CD4-positive, alpha-beta memory T cell (primary cell): ENCODE measurements at places on chromosomes 3 and 15.
A peak's percentile ranks its signal among the peaks of the same experiment; 100 is the strongest.

DNA sequence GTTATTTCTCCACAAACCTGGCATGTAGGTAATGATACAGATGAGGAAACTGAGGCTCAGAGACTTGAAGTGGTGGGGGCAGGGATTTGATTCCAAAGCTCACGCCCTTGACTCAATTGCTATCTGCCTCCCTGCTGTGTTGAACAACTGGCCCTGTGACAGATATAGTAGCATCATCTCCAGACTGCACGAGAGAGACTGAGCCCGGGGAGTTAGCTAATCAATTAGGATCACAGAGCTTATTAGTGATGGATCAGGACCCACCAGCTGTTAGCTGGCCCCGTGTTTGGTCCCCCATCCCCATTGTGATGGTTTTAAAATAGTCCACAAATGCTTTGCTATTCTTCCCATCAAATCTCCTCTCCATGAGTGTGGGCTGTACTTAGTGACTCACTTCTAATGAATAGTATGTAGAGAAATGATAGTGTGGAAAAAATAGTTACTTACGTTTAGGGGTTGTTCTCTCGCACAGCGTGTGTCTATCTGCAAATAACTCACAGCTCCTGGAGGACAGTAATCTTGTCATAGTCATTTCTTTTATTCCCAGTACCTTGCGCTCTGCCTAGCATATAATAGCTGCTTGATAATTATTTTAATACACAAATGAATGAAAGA is 74.4 kb upstream of the KLF13 start:
- no peak for DNase-seq

DNA sequence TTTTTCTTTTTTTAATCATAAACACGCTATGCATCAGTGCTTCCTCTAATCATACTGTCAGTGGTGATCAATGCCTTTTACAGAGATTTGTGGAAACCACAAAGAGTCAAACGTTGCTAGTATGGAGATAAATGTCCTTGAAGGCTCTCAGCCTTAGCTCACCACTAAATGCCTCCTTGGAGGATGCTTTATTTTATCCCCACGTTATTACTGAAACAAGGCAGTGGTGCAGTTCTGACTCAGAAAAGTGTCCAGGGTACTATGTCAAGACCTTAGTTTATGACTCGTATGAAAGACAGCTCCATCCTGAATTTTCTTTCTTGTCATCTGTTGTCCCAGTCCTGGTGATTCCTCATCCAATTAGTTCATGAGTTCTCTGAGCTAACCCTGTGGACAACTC is 1146.7 kb downstream of the IGSF11 start:
- no peak for DNase-seq

DNA sequence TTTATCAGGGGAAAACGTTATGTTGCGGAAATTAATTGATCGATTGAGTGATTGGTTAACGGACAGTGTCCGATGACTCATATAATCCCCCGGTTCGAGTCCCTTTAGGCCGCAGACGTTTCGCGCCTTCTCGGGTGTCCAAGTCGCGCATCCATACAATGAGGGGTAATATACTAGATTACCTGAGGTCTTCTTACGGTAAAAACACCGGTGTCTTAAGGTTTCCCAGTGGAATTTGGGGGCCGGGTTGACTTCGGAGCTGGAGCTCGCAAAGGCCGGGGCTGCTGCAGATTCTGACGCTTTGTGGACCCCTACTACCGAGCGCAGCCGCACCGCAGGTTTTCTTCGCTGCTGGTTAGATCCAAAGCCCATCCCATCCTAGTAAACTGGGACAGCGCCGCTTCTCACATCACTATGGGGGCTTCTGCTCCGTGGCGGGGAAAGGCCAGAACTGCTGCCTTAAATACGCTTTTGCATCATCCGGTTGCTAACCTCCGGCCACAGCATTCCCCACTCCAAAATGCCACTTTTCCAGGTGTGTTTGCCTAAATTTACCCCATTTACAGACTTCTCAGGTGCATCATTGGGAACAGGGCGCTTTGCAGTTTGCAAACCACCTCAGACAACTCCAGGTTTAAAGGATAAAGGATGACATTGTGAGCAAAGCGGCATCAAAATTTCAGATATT is 858 bp upstream of the SACM1L start:
- peak; percentile 13 for DNase-seq

GRCh38 chr3:51953445-51953844 is 1.7 kb upstream of the GPR62 start:
- no peak for DNase-seq

DNA sequence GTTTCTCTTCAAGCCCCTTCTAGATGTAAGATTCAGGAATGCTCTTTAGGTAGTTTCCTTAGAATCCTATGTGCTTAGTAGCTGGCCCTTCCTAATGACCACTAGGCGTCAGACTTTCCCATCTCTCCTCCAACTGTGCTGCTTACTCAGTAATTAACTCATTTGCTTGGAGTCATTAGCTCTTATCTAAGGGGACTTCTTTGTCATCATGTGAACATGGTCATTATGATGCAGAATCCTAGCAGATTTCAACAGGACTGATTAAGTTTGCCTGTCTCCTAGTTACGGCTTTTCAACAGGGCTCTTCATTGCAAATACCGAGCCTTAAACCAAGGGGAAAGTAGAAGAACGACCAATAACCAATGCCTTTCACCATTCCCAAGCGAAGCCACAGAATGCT is 46.4 kb downstream of the GJD2 start:
- DNase-seq: no peak

DNA sequence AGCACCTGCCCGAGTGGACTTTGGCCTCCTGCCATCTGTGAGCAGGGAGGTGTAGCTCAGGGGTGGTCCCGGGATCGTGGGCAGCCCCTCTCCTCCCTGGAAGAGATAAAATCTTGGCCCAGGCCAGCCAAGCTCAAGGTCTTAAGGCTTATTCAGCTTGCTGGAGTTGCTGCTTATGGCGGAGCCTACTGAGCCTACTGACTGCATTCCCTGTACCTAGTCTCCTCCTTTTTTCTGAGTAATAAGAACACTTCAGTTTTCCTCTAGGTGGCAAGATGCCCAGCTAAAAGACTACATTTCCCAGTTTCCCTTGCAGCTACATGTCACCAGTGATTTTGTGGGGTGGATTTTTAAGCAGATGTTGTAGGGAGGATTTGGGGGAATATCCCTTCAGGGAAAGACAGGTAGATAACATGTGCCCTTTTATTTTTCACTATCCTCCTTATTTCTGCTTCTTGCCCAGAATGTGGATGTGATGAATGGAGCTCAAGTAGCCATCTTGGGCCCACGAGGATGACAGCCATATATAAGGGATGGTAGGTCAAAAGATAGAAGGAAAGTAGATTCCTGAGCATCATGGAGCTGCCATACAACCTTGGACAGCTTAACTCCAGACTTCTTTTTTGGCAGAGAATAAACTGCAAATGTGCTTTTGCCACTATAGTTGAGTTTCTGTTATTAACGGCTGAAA is 41.4 kb upstream of the INSYN1 start:
- no peak for DNase-seq

DNA sequence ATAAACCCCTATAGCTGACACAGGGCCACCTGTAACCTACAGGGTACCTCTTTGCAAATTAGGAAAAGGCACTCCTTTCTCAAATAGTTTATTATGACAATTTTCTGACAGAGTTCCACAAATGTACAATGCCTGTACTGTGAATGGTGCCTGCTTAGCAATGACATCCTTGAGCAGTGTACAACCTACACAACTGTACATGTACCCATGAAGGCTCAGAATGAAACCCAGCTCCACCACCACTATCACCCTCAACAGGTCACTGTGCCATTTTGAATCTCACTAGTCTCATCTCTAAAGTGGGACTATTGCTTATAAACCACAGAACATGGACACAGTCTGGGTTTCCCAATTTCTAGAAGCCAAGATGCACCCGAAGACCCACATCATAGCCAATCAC is 7.0 kb downstream of the MFGE8 start:
- no peak for DNase-seq

- no peak for DNase-seq
Observed at GRCh38 chr3:58749948-58750347, 83.4 kb upstream of the FAM3D start.

DNA sequence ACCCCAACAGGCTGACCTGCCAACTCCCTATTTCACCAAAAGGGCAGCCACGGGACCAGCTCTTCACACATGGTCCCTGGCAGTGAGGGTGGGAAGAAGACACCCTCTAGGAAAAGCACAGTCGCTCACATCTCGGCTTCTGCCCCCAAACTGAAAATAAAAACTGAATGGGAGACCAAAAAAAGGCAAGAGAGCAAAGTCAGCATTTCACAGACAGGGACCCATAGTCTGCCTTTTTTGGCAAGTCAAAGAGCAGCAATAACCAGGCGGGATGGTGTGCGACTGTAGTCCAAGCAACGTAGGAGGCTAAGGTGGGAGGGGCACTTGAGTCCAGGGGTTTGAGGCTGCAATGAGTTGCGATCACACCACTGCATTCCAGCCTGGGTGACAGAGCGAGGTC is 154.1 kb downstream of the ADAMTS17 start:
- DNase-seq: no peak

GRCh38 chr3:115899535-115899934 is 276.2 kb downstream of the GAP43 start:
- no peak for DNase-seq

DNA sequence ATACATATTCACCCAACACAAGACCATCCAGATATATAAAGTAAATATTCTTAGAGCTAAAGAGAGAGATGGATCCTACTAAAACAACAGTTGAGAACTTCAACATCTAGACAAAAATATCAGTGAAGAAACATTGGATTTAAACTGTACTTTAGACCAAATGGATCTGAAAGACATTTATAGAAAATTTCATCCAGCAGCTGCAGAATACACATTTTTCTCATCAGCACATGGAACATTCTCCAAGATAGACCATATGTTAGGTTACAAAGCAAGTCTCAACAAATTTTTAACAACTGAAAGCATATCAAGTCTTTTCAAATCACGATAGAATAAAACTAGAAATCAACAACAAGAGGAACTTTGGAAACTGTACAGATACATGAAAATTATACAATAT is 369.0 kb upstream of the CCDC54 start:
- DNase-seq: no peak

DNA sequence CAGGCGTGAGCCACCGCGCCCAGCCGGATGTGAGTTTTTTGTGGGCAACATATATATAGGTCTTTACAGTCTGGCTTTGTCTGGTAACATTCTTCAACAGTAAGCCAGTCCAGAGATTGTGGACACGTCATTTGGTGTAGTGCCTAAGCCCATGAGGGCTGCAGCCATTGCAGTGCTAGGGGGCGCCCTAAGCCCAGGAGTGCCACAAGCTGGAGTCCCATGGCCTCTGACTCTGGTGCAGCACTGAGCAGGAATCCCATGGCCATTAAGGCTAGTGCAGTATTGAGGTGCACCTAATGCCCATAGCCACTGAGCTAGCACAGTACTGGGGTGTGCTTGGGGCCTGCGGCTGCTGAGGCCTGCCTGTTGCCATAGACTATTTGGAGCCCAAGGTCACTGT is 136.4 kb upstream of the NDN start:
- no peak for DNase-seq

- DNase-seq: no peak
Observed at GRCh38 chr3:79845546-79845945, 77.7 kb upstream of the ROBO1 start.

DNA sequence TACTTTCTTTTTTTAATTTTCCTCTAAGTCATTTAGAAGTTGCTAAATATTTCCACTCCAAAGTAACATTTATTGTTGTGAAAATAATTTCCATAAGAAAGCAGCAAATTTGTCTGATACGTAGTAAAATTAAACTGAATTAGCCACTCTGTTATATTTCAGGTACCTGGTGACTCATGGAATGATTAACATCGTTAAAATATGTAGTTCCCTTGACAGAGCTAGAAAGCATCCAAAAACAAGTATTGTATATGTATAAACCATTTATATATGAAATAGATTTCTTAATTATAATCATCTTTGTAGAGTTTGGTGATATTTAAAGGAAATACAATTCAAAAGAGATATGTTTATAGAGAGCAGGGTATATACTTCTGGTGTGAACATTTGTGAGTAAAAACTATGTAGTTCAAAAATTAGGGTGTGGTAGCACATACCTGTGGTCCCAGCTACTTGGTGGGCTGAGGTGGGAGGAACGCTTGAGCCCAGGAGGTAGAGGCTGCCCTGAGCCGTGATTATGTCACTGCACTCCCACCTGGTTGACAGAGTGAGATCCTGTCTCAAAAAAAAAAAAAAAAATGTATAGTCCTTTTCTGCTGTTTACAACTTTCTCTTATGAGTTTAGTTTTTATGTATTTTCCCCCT is 36.6 kb downstream of the ATP11B start:
- DNase-seq: no peak

DNA sequence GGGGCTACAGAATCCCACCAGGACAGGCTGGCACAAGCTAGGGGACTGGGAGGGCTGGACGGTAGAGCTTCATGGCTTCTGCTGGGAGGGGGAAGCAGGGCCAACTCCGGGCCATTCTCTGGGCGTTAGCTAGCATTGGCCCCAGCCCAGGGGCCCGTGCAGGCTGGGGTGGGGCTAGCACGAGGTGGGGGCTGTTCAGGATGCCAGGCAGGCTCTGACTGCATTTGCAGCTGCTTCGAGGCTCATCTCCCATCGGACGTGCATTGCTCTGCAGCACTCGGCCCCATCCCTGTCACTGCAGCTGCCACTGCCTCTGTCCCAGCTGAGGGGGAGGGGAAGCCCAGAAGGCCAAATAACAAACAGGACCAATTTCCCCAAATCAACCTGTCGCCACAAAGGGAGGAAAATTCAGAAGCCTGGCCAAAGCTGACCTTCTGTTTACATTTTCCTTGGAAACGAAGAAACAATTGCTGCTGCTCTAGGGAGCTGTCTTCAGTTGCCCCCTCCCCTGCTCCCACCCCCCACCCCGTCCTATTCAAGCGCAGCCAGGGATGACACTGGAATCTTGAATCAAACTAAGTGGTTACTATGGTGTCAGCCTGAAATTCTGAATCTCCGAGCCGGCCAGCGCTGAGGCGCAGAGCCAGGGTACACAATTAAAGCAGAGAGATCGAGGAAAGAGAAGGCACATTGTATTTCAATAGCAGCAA is 138.8 kb upstream of the PRR20G start:
- no peak for DNase-seq

- DNase-seq: no peak
Observed at GRCh38 chr15:33636958-33637357, 326.2 kb downstream of the RYR3 start.

DNA sequence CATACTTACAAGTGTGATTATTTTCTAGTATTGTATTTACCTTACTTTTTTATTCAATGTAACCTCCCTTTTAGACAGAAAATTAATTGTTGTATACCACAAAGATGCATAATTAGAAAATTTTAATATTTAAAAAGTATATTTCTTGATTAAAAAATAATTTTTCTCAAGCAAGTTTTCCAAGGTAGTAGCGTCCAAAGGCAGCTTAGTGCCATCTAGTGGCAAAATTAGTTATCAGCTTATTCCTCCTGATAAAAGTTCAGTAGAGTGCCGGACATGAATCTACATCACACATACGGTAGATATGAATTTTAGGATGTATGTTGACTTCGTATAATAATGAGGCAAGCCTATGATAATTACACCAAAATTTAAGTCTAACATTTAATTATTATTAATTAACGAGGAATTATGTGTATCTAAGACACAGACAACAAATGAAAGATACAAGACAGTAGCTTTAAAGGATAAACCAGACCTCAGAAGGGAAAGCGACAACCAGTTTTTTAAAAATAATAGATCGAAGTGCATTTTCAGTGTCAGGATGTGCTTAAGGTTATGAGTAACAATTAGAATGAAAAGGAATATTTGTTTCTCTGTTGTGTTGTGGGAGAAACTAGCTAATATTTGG is 405.9 kb downstream of the ROBO1 start:
- no peak for DNase-seq

- DNase-seq: no peak
Observed at GRCh38 chr3:8458711-8459110, 42.9 kb upstream of the LMCD1 start.

GRCh38 chr15:35181538-35181937 is 96.4 kb upstream of the NANOGP8 start:
- DNase-seq: no peak
